Epithelial cell of alveolus of lung (primary cell): ENCODE measurements at places on chromosomes 12 and 14. TPM values are rescaled to one million over a fixed set of nuclear protein-coding genes. Genes with fewer than 3 reads are reported as not detected.

The FGF6 gene
- not detected in 2 replicates for total RNA-seq

The LRFN5 gene
- total RNA-seq = 4.9 and 14.7 TPM in 2 replicates

The RNFT2 gene
- total RNA-seq = 1.7 and 2.1 TPM in 2 replicates

The PTHLH gene
- total RNA-seq = 2.3 and 3.0 TPM in 2 replicates

The AMHR2 gene
- total RNA-seq = not detected in 2 replicates

The DACT1 gene
- total RNA-seq = 4.7 and 23.8 TPM in 2 replicates

The RNF212B gene
- not detected in 2 replicates for total RNA-seq

The ISCU gene
- 72.3 and 92.7 TPM in 2 replicates for total RNA-seq

The LMBR1L gene
- 31.7 and 38.4 TPM in 2 replicates for total RNA-seq

The NFATC4 gene
- total RNA-seq = 36.1 and 111 TPM in 2 replicates

The MSI1 gene
- 0.16 and 0.78 TPM in 2 replicates for total RNA-seq

The KRT74 gene
- not detected in 2 replicates for total RNA-seq

The SLC5A8 gene
- not detected in 2 replicates for total RNA-seq

The LRP1-AS gene
- not detected in 2 replicates for total RNA-seq
